Stimulated activated CD4-positive, alpha-beta T cell treated with anti-CD3 and anti-CD28 coated beads, Interleukin-15, amount 100 ng/mL, for 48 hours (primary cell): ENCODE measurements at places on chromosomes 16 and 17.

- DNase-seq: no peak
Measured at GRCh38 chr17:76538281-76538931, 897 bp upstream of the CYGB start.

GRCh38 chr17:55134486-55135157 lies 130.1 kb upstream of the HLF start:
- no peak for DNase-seq

GRCh38 chr17:66799849-66800537 lies 34.9 kb upstream of the CACNG5 start:
- no peak for DNase-seq

- DNase-seq: no peak
Measured at GRCh38 chr17:77723071-77723908, 235.2 kb upstream of the TNRC6C start.

DNA sequence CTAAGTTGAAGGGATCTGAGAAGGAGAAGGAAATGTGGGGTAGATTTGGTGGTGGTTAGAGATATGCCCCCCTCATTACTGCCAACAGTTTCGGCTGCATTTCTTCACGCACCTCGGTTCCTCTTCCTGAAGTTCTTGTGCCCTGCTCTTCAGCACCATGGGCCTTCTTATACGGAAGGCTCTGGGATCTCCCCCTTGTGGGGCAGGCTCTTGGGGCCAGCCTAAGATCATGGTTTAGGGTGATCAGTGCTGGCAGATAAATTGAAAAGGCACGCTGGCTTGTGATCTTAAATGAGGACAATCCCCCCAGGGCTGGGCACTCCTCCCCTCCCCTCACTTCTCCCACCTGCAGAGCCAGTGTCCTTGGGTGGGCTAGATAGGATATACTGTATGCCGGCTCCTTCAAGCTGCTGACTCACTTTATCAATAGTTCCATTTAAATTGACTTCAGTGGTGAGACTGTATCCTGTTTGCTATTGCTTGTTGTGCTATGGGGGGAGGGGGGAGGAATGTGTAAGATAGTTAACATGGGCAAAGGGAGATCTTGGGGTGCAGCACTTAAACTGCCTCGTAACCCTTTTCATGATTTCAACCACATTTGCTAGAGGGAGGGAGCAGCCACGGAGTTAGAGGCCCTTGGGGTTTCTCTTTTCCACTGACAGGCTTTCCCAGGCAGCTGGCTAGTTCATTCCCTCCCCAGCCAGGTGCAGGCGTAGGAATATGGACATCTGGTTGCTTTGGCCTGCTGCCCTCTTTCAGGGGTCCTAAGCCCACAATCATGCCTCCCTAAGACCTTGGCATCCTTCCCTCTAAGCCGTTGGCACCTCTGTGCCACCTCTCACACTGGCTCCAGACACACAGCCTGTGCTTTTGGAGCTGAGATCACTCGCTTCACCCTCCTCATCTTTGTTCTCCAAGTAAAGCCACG lies 28.3 kb downstream of the STH start:
- no peak for DNase-seq

- DNase-seq: no peak
Measured at GRCh38 chr17:352421-353212, at the start of gene RPH3AL. Gene RPH3AL (minus strand): TSS chr17:352807. CDS start chr17:327543, 25,264 bp downstream.

- no peak for DNase-seq
Measured at GRCh38 chr17:45742251-45742650, 41.9 kb upstream of the CRHR1 start.

DNA sequence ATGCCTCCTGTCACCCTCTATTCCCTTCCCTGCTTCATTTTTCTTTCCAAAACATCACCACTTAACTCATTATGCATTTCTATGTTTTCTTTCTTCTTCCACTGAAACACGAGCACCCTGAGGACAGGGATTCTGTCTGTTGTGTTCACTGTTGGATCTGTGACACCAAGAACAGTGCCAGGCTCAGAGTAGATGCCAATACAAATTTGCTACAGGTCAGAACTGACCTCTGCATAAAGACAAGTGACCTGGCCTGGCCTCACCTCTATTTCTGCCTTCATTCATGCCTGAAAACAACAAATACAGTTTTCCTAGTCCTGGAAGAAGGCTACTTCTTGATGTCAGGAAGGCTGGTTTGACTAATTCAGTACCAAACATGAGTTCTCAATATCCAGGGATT lies 45.1 kb downstream of the SMPD3 start:
- no peak for DNase-seq
